CD4-positive, alpha-beta T cell treated with Interleukin-10 for 1 hour (primary cell): ENCODE measurements at places on chromosomes 11 and 22.

GRCh38 chr11:2264366-2265053 is 5.9 kb downstream of the ASCL2 start:
- no peak for DNase-seq

- DNase-seq = no peak
Measured at GRCh38 chr11:72328366-72329224, 84.6 kb upstream of the PHOX2A start.

DNA sequence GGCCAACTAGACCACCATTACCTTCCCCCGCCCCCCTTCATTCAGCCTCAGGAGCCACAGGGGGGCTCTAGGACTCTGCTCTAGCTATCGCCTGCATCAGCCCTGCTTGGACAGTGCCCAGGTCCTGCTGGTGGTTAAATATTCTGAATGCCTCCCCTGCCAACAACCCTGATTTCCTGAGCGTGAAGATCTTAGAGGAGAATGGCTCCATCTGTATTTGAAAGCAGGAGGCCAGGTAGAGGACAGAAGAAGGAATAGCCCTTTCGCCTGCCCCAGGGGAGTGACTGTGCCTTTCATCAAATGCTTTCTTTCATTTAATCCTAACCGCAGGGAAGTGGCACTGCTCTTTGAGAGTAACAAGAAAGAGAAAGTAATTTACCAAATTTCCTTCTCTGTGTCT is 69.2 kb downstream of the ISX start:
- DNase-seq = no peak

GRCh38 chr11:81135570-81135969 is 1598.1 kb downstream of the FAM181B start:
- no peak for DNase-seq
